ENCODE measurements at places on chromosomes 4 and X.

GRCh38 chr4:28759064-28759463 lies 1898.4 kb downstream of the STIM2 start:
- DNase-seq, result no peak

DNA sequence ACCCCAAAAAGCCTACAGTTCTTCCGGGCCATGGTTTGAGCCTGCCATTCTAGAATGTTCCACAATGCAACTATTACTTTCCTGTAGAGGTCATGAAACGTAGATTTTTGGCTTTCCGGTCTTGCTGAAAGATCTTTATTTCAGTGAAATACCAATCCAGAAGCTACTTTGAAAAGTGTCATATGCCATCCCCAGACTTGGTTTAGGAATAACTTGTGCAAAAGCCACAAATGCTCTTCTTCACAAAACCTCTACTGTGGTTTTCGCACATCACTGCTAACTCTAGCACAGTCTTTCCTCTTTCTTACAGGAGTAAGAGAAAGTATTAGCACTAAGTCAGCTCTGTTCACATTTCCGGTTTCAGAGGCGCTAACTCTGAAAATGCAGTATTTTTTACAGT lies 12.7 kb upstream of the CD40LG start:
- DNase-seq, result no peak

GRCh38 chr4:144701683-144702233 lies 55.8 kb downstream of the HHIP start:
- DNase-seq, result no peak

- no peak for DNase-seq
Observed at GRCh38 chr4:24477919-24478318, 106.4 kb downstream of the DHX15 start.

- DNase-seq, result no peak
Observed at GRCh38 chr4:21012851-21013331, 312.6 kb downstream of the PACRGL start.

- no peak for DNase-seq
Observed at GRCh38 chr4:81457345-81457744, 14.4 kb downstream of the RASGEF1B start.

DNA sequence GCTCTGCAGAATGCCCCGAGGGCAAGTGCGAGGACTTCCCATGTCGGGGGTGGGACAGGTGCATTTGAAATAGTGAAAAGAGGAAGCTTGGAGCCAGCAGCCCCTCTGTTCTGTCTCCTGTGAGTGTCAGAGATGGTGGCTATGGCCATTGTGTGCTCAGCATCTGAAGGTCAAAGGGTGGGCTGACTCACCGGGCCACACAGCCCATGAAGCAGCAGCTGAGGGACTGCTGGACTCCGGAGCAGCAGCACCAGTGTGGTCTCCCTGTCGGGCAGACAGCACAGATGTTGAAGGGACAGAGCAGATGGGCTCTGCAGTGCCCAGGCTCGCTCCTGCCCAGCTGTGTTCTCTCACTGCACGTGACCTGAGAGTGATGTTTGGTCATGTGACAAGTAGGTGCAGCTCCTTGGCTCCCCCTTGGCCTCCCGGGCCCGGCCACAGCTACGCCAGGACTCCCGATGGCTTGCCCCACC lies 53.5 kb downstream of the TBC1D14 start:
- no peak for DNase-seq

DNA sequence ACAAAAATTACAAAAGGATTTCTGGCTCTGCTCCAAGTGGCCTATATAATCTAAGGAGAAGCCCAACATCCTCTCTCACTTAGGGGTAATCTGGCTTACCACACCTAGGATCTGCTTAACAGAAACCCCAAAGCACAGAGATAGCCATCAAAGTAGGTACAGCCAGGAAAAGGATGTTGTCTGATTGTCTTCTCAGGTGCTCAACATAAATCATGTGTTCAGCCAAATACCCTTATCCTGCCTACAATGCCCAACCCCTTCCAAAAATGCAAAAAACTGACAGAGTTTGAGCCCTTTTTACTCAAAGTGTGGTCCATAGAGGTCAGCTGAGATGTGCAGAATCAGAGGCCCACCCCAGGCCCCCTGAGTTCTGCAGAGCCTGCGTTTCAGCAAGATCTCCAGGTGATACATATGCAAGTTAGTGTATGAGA lies 53.9 kb downstream of the PPM1K start:
- no peak for DNase-seq

Measured in T-helper 22 cell (primary cell).